ENCODE measurements at places on chromosomes 4 and X. TPM values are rescaled to one million over a fixed set of nuclear protein-coding genes. Genes with fewer than 3 reads are reported as not detected.
A peak's percentile ranks its signal among the peaks of the same experiment; 100 is the strongest.

DNA sequence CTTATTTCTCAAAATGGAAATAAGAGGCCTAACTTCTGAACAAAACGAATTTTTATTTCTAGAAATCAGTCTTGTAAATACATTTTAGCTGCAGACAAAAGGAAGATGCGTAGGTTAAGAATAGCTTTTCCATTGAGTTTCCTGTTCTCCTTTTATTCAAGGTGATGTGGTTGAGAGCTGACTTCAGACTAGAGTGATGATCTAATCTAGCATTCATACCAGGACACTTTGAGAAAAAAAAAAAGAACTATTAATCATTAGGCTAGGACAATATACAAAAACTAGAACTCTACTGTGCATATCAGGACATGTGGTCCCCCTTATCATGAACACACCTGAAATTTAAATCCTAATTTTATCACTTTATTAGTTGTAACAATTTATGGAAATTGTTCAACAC lies 884.5 kb upstream of the EPHA5 start:
- H3K4me1 ChIP-seq, result no peaks in the 10 kb centered on the region
- DNase-seq, result no peak
- no peaks in the 10 kb centered on the region for H3K27me3 ChIP-seq
- H3K36me3 ChIP-seq, result no peaks in the 10 kb centered on the region
- H3K4me3 ChIP-seq, result no peak overlapping the region
- H3K27ac ChIP-seq, result no peak overlapping the region

The RIPPLY1 gene
- total RNA-seq, result not detected

DNA sequence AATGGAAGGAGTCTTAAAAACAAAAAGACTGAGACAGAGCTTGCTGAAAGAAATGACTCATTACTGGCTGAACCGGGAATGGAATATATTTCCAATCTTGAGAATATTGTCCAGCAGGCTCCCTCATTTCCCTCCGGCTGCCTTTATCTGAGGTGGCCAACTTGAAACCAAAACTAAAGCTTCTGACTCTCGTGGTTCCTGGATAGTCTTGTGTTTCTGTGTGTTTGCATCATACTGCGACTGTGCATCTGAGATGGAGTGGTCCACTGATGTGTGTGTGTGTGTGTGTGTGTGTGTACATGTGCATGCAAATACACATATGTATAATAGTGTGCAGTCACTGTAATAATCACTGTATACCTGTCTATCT lies 145.6 kb upstream of the SCML1 start:
- H3K4me1 ChIP-seq, result peaks cover 14% of the 10 kb centered on the region
- H3K27ac ChIP-seq, result peak overlapping the region; percentile 34
- H3K4me3 ChIP-seq, result no peak overlapping the region
- H3K27me3 ChIP-seq, result no peaks in the 10 kb centered on the region

DNA sequence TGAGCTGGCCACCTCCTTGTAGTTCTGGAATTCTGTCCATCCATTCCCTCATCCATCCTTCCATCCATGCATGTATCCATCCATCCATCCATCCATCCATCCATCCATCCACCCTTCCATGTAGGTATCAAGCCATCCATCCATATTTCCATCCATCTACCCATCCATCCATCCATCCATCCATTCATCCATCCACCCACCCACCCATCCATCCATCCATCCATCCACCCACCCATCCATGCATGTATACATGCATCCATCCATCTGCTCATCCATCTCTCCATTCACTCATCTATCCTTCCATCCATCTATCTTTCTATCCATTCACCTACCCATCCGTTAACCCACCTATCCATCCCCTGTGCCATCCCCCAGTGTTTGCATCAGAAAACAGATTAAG lies 153.6 kb upstream of the STX18 start:
- DNase-seq, result no peak
- no peaks in the 10 kb centered on the region for H3K36me3 ChIP-seq
- peaks cover 10% of the 10 kb centered on the region for H3K4me1 ChIP-seq
- H3K27me3 ChIP-seq, result no peaks in the 10 kb centered on the region
- H3K27ac ChIP-seq, result no peak overlapping the region
- H3K4me3 ChIP-seq, result no peak overlapping the region

GRCh38 chrX:150926304-150926703 lies 27.8 kb upstream of the CD99L2 start:
- no peak for DNase-seq
- H3K27ac ChIP-seq, result no peak overlapping the region
- H3K36me3 ChIP-seq, result no peaks in the 10 kb centered on the region
- no peaks in the 10 kb centered on the region for H3K4me1 ChIP-seq

DNA sequence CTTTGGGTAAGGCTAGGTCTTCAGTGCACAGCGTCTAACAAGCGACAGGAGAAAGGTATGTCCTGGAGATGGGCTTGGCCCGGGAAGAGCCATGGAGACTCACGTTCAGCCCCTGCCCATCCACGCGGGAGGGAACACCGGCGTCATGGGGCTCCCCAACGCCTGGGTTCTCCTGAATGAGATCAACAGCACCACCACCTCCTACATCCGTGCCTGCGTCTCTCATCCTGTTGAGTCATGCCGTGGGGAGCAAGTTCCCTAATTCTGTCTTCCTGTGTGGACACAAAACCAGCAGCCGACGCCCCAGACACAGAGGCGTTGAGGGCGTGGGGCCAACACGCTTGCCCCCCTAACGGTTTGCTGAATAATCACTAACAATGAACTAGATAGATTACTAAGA lies 20.1 kb upstream of the IL3RA start:
- peak; percentile 70 for DNase-seq
- H3K4me3 ChIP-seq, result no peak overlapping the region
- H3K4me1 ChIP-seq, result no peaks in the 10 kb centered on the region
- H3K27ac ChIP-seq, result no peak overlapping the region
- no peaks in the 10 kb centered on the region for H3K27me3 ChIP-seq
- no peaks in the 10 kb centered on the region for H3K36me3 ChIP-seq

The SORBS2 gene
- total RNA-seq, result 1,282 TPM

The DUSP21 gene
- not detected for total RNA-seq

DNA sequence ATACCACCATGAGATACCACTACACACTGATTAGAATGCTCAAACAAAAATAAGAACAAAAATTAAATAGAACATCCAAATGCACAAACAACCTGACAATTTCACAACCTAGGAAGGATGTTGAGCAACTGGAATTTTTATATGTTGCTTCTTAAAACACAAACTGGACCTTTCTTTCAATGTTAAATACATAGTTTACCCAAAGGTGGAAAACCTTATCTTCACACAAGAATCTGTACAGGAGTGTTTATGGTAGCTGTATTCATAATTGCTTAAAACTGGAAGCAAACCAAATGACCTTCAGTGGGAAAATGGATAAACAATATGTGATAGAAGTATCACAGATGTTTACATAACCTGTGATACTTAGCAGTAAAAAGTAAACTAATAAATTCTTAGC lies 573.8 kb downstream of the MAGEB5 start:
- H3K27me3 ChIP-seq, result no peaks in the 10 kb centered on the region
- no peaks in the 10 kb centered on the region for H3K4me1 ChIP-seq
- no peaks in the 10 kb centered on the region for H3K36me3 ChIP-seq
- H3K27ac ChIP-seq, result no peak overlapping the region
- no peak for DNase-seq

DNA sequence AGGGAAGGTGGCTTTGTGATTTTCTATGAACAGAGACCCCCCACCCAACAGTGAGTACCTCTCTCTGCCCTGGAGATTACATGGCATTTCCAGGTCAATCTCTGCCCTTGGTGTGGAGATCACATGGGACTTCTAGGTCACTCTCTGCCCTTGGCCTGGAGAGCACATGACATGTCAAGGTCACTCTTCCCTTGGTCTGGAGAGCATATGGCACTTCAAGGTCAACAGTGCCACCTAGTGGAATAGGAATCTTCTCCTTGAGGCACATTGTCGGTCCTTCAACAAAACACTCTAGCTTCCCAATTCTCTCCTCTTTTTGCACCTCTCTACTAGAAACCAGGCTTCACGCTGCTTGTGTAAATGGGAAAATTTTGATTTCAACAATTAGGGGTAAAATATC lies 66.2 kb upstream of the TACR3 start:
- no peaks in the 10 kb centered on the region for H3K4me1 ChIP-seq
- no peaks in the 10 kb centered on the region for H3K36me3 ChIP-seq
- H3K4me3 ChIP-seq, result no peak overlapping the region
- no peaks in the 10 kb centered on the region for H3K27me3 ChIP-seq
- no peak for DNase-seq

The FATE1 gene
- total RNA-seq, result not detected

GRCh38 chr4:93659629-93660028 lies 168.9 kb upstream of the ATOH1 start:
- no peak overlapping the region for H3K27ac ChIP-seq
- no peaks in the 10 kb centered on the region for H3K36me3 ChIP-seq
- no peak for DNase-seq
- H3K4me1 ChIP-seq, result no peaks in the 10 kb centered on the region

GRCh38 chr4:48015216-48015615 lies 1.3 kb downstream of the CNGA1 start:
- H3K27me3 ChIP-seq, result peaks cover 25% of the 10 kb centered on the region
- DNase-seq, result no peak
- H3K36me3 ChIP-seq, result no peaks in the 10 kb centered on the region
- peaks cover 17% of the 10 kb centered on the region for H3K4me1 ChIP-seq
- no peak overlapping the region for H3K4me3 ChIP-seq

- H3K4me3 ChIP-seq, result no peak overlapping the region
- H3K36me3 ChIP-seq, result no peaks in the 10 kb centered on the region
- no peak for DNase-seq
- H3K4me1 ChIP-seq, result peaks cover 6% of the 10 kb centered on the region
- H3K27me3 ChIP-seq, result no peaks in the 10 kb centered on the region
- no peak overlapping the region for H3K27ac ChIP-seq
These were observed 21.6 kb downstream of the CD38 start for GRCh38 chr4:15799701-15800100.

DNA sequence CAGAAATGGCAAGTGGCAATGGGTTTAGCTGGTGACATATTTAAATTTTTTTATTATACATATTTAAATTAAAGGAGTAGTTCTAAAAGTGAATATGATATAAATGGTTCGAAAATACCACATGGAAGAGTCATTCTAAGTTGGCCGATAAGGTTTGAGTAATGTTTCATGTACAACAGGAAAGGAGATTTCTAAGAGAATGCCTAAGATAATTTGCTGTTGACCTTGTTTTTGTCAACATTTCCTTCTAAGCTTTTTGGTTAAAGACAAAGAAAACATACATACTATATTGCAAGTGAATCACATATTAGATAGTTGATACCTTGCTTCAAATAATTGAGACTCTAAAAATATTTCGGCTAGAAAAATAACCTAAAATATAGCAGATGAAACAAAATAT lies 526.6 kb upstream of the SLIT2 start:
- H3K4me3 ChIP-seq, result no peak overlapping the region
- no peaks in the 10 kb centered on the region for H3K27me3 ChIP-seq
- H3K4me1 ChIP-seq, result peaks cover 6% of the 10 kb centered on the region
- DNase-seq, result no peak
- H3K36me3 ChIP-seq, result no peaks in the 10 kb centered on the region

DNA sequence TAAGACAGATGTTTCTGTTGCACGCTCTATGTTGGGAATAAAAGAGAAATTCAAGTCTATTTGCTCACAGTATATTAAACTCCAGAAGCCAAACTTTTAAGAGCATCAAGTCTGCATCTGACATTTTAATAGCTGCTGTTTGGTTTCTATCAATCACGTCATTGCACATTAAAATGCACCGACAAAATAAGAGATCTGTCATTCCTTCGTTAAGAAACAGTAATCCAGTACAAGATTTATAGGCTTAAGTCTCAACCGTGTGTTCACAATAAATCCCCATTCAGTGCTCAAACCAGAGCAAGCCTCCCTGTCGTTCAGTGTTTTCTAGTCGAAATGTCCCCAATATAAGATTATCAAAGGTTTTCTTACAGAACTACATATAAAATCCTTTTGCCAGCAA lies 89.0 kb upstream of the BMPR1B start:
- no peaks in the 10 kb centered on the region for H3K4me1 ChIP-seq
- no peak for DNase-seq
- peaks cover 45% of the 10 kb centered on the region for H3K36me3 ChIP-seq
- no peak overlapping the region for H3K4me3 ChIP-seq
- no peaks in the 10 kb centered on the region for H3K27me3 ChIP-seq

DNA sequence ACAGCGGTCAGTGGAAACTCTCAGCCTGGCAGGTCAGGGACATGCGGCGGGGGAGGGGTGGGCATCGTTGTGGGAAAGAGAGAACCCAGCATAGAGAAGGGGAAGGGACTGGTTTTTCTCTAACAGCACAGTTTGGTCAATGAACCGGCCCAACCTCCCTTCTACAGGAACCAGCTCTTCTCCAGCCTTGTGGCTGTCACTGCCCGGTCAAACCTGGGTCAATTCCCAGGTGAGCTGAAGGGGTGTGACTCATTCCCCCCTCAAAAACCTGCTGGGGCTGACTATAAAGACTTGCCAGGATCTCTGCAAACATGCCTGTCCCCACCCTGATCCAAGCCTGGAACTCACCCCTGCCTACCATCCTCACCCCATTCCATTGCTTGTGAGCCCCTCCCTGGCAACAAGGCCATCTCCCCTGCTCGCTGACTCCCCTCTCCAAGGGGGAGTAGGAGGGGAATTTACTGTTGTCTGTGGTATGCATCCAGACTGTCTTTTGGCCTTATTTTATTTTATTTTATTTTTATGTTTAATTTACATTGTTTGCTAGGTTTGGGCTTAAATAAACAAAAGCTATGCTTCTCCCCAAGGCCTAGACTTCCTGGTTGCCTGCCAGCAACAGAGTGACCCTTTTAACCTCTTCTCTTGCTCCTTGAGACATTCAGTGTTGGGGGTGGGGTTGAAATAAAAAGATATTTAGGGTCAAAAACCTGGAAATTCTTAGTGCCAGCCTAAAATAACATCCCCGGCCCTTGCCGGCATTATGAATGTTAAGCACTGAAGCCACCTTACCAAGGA lies 49.6 kb downstream of the TSC22D3 start:
- no peaks in the 10 kb centered on the region for H3K27me3 ChIP-seq
- peaks cover 74% of the 10 kb centered on the region for H3K4me1 ChIP-seq
- H3K4me3 ChIP-seq, result no peak overlapping the region
- H3K27ac ChIP-seq, result peak overlapping the region; percentile 59

- no peaks in the 10 kb centered on the region for H3K27me3 ChIP-seq
- H3K4me1 ChIP-seq, result no peaks in the 10 kb centered on the region
- no peak overlapping the region for H3K27ac ChIP-seq
- no peaks in the 10 kb centered on the region for H3K36me3 ChIP-seq
- H3K4me3 ChIP-seq, result no peak overlapping the region
These were observed 206.6 kb upstream of the GYPA start for GRCh38 chr4:144347121-144347520.

The SYN1 gene
- total RNA-seq, result 13.9 TPM

GRCh38 chrX:110965409-110966090 lies 130.4 kb upstream of the PAK3 start:
- no peak overlapping the region for H3K27ac ChIP-seq
- no peak for DNase-seq
- H3K4me1 ChIP-seq, result no peaks in the 10 kb centered on the region
- no peak overlapping the region for H3K4me3 ChIP-seq
- no peaks in the 10 kb centered on the region for H3K36me3 ChIP-seq
- H3K27me3 ChIP-seq, result no peaks in the 10 kb centered on the region

- no peak for DNase-seq
- H3K4me1 ChIP-seq, result no peaks in the 10 kb centered on the region
- no peak overlapping the region for H3K4me3 ChIP-seq
- no peaks in the 10 kb centered on the region for H3K27me3 ChIP-seq
- no peaks in the 10 kb centered on the region for H3K36me3 ChIP-seq
These were observed 400.1 kb upstream of the CPEB2 start for GRCh38 chr4:14602206-14602605.

- no peaks in the 10 kb centered on the region for H3K4me1 ChIP-seq
- H3K27me3 ChIP-seq, result no peaks in the 10 kb centered on the region
- H3K27ac ChIP-seq, result no peak overlapping the region
- no peak for DNase-seq
- peak overlapping the region; percentile 73 for H3K4me3 ChIP-seq
These were observed 2.1 kb downstream of the ANOS1 start for GRCh38 chrX:8729811-8730210.

Data from left ventricle myocardium inferior (tissue), 1 donor.